ENCODE measurements at places on chromosomes 7 and 10.

GRCh38 chr7:78057571-78057970 is 259.0 kb downstream of the PHTF2 start:
- DNase-seq: no peak

DNA sequence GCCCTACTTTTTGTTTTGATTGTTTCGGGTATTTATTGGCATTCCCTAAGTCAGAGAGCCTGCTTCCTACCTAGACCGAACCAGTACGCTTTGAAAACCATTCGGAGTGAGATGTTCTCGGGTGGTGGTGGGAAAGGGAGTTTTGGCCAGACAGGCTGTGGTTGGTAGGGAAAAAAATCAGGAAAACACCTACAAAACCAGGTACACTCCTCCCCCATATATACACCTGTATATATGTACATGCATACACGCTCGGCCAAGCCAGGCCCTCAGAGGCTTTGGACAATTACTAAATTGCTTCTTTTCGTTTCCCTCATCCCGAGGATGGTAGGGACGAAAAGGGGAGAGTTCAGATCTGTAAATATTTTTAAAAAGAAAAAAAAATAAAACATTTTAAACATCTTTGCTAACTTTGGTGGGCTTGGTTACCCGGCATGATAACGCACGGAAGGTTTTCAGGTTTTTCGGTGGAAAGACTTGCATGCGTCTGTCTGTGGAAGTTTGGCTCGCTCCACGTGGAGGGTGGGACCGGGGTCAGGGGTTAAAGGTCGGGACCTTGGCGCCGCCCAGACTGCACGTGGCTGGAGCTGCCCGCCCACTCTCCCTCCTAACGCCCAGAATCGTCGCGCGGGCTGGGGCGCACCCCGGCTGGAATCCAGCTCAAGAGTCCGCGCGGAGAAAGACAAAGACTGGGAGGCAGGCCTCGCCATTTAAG is 2.5 kb downstream of the HMX2 start:
- DNase-seq: no peak

DNA sequence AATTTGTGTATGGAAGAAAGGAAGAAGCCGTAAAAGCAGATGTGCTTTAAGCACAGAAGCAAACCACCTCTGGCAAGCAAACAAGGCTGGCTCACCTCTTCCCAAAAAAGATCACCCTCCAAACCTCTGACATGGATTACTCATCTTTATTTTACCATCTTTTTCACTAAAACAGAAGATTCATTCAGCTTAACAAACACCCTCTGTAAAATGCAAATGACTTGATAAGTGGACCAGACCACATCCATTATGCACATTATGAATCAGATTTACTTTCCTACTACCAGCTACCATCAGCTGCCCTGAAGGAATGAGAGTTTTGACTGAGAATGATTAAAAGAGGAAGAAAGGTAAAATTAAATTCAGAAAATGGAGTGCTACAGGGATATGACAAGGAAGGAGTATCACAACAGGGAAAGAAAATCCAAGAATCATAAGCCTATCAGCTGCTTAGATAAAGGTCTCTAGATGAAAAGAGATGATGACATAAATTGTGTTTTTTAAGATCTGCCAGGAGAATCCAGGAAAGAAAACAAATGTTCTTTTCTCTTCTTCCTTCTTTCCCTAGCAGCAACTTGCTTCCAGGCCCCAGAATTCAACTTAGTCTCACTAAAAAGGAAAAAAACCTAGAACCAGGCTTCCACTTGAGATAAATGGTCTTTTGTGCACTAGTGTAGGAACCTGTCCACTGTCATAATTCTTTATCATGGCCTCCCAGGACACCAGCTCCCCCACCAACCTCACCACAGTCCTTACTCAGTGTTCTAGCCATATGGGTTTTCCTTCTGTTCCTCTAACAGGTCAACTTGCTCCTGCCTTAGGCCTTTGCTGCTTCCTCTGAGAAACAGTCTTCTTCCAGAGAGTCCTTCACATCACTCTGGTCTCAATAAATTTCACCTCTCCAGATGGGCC is 47.4 kb downstream of the JAZF1 start:
- no peak for DNase-seq

- DNase-seq: no peak
Measured at GRCh38 chr7:151384776-151385625, 24.8 kb downstream of the WDR86 start.

- no peak for DNase-seq
Measured at GRCh38 chr10:115046686-115047236, 46.4 kb upstream of the ATRNL1 start.

GRCh38 chr10:119418362-119418761 is 124.2 kb downstream of the RGS10 start:
- no peak for DNase-seq

- DNase-seq: no peak
Measured at GRCh38 chr7:157622408-157623205, 285.8 kb downstream of the DNAJB6 start.

DNA sequence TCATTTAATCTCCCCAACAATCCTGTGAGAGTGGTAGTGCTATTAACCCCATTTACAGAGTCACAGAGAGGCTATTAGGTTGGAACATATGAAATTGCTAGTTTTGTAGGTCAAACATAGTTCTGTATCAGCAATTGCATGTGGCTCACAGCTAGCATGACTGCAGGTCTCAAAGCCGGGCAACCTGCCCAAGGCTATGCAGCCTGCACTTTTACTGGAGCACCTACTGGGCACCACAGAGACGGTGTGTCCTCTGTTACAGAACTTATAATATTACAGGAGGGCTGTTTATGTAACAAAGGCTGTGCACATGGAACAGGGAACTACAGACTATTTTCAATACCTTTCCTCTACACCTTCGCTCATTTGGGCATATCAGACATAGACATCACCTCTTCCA is 355.8 kb downstream of the RPS24 start:
- no peak for DNase-seq

DNA sequence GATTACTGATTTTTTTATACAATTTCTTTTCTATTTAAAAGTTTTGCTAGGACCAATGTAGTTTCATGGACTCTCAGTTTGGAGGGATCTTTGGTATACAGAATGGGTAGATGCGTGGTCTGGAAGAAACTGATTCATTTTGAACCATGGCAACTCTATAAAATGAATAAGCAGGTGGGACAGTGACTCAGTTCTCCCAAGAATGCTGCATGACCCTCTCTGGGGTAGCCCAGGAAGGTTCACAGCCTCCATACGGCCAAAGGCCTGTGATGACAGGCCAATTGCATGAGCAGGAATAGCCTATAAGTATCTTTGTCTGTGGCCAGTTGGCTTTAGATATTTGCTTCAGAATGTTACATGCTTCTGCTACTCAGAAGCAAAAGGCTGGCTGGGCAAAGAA is 113.3 kb upstream of the RSU1 start:
- no peak for DNase-seq

- DNase-seq: no peak
Measured at GRCh38 chr7:55078465-55079372, 59.9 kb downstream of the EGFR start.

DNA sequence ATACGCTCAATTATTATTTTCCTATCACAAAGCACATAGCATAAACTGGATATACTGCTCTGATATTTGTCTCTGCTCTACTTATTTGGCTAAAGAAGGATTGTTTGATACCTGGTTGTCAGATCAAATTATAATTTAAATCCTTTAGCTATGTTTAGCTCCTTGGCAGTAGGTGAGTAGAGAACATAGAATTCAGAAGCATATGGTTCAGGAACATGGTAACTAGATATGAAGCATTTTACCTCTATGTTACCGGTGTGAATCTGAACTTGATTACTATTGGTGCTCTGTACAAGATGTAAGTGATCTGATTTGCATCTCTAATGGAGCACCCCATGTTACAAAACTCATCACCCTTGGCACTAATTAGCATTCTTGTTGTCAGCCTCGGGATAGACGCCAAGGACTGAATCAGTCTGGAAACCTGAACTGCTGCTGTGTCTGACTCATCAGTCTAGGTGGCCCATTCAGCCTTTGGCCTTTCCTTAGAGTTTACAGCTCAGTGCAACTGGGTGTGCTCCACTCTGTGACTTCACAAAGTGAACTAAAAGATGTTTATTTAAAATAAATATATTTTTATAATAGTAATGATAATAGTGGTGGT is 12.3 kb upstream of the MYPN start:
- no peak for DNase-seq

DNA sequence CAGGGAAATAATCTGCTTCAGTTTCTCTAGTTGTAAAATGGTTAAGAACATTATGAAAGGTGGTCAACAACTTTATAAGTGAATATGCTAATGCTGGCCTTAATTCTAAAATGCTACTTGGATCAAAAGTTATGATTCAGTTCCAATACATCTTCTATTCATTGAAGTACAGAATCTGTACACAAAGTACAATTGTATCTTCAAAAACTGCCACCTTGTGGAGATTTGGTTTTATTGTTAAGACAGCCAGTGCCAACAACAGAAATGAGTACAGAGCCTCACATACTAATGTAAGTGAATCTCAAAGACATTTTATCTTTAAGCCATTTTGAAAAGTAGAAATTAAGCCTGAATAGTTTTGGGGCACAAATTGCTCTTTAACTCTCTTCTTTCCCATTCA is 194.0 kb downstream of the CFTR start:
- DNase-seq: peak; percentile 8

DNA sequence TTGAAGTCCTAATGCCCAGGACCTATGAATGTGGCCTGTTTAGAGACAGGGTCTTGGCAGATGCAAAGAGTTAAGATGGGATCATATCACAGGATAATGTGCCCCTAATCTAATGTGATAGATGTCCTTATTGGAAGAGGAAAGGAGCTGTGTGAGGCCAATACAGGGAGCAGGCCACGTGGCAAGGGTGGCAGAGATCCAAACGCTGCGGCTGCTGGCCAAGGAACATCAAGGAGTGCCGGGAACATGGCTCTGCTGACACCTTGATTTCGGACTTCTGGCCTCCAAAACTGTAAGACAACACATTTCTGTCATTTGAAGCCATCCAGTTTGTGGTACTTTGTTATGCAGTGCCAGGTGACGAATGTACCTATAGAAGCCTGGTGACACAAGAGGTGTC is 37.7 kb upstream of the EZH2 start:
- no peak for DNase-seq

GRCh38 chr10:109982812-109983211 is 25.0 kb upstream of the ADD3 start:
- no peak for DNase-seq

DNA sequence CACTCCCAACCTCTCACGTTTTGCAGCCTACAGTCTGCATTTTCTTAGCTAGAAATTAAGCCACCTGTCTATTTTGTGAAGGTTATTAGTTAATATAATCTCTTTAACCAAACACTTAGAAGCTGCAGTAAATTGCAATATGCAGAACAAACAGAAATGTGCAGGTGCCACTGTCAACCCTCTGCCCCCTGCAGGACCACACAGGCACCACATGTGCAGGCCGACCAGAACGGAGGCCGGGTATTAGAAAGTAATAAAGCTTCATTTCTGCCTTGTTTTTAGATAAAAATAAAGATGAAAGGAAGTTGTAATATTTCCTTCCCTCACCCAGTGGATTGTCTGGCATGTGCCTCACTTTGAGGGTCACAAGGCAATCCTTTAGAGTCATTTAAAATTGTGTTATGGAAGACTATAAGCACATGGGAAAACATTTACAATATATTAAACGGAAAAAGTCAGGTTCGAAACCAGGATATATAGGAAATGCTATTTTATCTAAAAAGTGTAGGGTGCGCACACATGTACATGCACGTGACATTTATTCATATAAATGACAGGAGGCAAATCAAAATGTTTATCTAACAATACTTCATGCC is 158.2 kb downstream of the ARHGAP12 start:
- DNase-seq: peak; percentile 46

GRCh38 chr7:47652591-47652990 is 70.7 kb upstream of the TNS3 start:
- no peak for DNase-seq

DNA sequence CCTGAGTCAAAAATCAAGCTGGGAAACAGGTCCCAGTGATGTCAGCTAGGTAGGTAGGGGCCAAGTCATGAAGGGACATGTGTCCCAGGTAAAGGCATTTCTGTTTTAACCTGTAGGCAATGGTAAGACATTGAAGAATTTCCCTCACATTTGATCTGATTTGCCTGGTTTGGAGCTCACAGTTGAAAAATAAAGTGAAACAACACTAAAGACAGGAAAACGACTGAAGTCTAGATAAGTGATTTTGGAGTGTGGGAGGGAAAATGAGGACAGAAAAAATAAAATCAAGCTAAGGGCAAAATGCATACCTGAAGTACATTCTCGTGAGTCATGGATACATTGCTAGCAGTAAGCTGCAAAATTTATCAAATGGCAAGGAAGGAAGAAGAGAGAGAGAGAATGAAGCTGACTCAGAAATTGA is 169.9 kb downstream of the SKIDA1 start:
- no peak for DNase-seq

DNA sequence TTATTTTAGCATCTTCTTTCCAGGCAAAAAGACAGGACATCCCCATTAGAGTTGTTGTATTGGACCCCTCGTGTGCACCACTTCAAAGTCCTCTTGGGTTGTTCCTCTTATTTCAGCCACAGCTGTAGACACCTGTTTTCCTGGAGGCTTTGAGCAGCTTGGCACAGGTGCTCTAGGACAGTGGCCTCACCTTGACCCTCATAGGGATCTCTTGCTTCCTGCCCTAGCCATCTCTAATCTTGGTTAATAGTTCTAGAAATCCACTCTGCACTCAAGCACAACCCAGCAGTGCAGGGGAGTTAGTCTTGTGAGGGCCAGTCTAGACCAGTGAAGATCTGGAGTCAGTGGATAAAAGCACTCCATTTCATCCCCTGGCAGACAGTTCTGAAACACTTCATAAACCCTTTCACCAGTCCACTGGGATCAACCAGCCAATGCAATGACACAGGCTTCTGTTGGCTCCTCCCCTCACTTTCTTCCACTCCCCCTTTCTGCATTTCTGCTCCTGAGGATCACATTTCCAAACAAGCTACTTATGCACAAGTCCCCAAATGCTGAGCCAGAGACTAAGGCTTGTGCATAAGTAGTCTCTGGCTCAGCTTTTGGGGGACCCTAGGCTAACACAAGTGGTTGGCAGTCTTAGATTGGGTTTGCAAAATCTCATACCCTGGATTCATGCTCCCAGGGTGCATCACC is 131.5 kb upstream of the LAMB4 start:
- no peak for DNase-seq

DNA sequence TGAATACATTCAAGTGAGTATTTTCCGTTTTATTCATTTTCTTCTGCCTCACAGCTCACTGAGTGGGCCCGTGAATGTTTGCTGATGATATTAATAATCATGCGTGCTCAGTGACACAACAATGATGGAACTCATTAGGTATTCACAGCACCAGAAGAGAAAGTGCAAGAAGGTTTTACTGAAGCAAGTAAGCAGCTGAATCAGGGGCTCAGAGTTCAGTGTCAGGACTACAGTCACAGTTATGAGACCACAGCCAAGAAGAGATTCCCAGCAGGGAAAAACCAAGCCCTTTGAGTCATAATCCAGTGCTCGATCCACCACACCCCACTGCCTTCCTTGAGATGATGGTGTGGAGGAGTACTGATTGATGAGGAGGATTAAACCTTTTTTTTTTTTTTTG is 247.4 kb downstream of the KIAA1217 start:
- no peak for DNase-seq

GRCh38 chr7:151937286-151937685 is 19.0 kb upstream of the GALNTL5 start:
- no peak for DNase-seq

Data from KBM-7 (cell line).